ENCODE measurements at places on chromosomes 3 and 15.
A peak's percentile ranks its signal among the peaks of the same experiment; 100 is the strongest.

DNA sequence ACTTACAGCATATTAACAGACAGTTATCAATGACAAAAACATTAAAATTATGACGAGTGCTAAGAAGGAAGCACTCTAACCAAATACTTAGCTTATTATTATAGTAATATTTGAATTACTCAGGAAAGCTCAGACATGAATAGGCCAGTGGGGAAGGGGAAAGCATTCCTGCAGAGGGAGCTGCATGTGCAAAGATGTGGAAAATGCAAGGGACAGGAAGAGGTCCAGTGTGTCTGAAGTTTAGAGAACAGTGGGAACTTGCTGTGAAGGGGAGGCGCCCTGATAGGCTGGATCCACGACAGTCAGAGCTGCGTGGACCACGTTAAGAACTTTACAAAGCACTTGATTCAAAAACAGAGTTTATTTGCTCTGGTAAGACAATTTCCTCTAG is 1.2 kb upstream of the SPICE1 start:
- DNase-seq, result peak; percentile 51

GRCh38 chr15:100061944-100062343 is 279.8 kb downstream of the ADAMTS17 start:
- DNase-seq, result no peak

- no peak for DNase-seq
These were observed 92.7 kb downstream of the UACA start for GRCh38 chr15:70670680-70671079.

DNA sequence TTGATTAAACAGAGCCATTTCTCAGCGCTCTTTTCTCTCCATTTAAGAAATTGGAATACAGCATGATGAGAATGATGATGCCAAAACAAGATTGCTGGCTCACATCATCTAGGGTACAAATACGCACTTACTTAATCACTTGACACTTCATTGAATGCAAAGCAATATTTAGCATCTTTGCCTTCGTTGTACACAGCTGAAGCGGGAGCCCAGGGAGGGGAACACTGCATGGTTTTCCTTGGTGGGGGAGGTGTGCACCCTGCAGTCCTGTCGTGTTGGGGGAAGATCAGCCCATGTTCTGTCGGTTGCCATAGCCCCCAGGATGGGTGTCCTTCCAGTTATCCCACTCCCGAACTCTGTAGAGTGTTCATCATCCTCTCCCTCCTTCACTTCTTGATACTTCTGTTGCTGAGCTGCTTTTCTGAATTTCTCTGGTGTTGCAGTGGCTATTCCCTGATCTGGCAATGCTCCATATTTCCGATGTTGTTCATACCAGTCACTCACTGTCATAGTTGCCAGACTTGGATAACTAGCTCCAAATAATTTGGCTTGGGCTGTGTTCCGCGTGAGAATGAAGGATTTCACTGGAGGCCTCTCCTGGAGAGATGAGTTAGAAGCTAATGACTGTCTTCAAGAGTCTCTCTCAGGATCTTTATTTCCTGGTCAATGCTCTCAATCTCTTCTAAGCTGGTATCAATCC is 50.1 kb upstream of the DYNC1LI1 start:
- DNase-seq, result no peak

- DNase-seq, result no peak
These were observed 18.5 kb upstream of the ERICH6 start for GRCh38 chr3:150722267-150722666.

DNA sequence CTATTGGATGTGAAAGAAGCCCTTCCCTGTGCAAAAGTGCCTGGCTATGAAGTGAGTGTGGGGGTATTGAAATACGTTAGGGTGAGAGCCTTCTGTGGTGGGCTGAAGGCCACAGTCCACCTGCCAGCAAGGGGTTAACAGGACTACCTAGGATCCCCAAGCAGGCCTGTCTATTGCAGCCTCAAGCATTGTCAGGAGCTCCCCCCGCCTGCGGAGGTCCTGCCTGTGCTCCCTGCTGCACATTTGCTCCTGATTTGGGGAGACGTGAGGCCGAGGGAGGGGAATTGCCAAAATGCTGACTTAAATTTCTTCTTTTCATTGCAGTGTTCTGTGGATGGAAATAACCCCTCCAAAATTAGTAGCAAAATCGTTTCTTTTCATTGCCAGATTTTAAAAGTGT is 56.2 kb downstream of the GABRG3 start:
- no peak for DNase-seq

DNA sequence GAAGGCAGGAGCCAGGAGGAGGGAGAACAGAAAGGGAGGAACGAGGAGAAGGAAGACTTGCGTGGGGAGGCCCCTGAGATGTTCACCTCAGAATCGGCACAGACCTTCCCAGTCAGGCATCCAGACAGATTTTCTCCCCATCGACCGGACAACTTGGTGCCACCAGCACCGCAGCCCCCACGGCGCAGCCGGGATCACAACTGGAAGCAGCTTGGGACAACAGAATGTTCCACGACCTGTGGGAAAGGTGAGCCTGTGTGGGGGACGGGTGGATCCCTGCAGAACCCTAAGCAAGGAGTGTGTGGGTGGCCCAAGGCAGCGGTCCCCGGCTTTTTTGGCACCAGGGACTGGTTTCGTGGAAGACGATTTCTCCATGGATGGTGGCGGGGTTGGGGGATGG is 72.6 kb upstream of the NR2E3 start:
- no peak for DNase-seq

DNA sequence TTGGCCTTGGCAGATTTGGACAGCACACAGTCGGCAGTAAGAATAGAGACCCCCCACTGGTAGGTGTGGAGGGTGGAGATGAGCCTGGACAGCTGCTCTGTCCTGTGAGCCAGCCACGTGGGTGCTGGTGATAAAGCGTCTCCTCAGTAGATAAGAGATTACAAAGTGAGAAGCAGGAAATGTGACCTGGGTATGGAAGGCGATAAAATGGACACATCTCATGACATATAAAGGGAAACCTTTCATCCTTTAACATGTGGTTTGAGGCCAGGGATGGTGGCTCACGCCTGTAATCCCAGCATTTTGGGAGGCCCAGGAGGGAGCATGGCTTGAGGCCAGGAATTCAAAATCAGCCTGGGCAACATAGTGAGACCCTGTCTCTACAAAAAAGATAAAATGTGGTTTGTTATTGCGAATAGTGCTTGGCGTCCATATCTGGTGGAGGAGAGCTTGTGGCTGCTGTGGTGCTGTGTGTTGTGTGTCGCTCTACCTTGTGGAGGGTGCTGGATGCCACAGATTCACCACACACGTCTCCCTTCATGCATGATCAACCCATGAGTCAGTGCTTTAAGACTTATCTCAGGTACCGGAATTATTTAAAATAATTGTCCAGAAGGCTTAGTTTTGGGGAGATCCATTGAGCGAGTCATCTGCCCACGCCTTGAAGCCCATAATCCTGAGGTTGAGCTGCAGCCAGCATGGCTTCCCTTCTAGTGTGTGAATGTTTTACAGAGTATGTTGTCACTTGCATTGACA is 157.0 kb downstream of the GABRG3 start:
- peak; percentile 4 for DNase-seq

DNA sequence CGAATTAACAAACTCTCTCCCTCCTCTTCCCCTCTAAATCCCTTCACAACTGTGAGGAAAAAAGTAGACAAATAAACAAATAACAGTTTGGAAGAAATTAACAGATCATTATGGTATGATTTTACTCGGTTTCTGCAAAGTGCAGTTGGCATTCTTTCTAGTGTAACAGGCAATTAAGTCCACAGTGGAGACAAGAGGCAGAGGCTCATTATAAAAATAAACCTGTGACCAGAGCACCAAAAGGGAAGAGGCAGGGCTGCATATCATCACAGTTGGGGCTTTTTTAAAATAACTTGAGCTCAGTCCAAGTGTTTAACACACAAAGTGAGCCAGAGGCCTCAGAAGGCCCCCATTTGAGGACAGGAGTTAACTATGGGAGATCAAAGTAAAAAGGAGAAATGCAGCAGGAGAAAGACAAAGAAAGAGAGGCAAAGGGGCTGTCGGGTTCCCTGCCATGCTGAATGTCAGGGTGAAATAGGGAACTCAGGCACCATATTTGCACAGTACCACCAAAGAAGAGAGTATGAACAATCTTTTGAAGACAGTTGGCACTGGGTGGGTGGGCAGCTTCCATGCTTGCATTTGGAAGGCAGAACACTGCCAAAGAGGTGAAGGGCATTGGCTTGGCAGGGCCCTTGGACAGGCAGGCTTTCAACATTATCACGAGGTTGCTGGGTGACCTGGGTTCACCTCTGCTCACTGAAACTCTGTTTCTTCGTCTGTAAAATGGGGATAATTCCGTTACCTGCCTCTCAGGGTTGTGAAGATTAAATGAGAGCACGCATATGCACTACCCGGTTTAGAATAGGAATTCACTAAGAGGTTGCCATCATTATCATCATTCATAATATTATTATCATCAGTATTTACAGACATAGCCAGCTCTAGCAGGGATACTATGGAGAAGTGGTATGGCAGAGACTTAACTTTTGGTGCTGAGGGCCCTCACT is 134.5 kb downstream of the MEX3B start:
- DNase-seq, result no peak

GRCh38 chr15:39497759-39498565 is 82.9 kb upstream of the THBS1 start:
- no peak for DNase-seq

GRCh38 chr3:127483902-127484591 is 106.5 kb downstream of the TPRA1 start:
- no peak for DNase-seq

GRCh38 chr3:31358473-31359070 is 174.2 kb upstream of the STT3B start:
- no peak for DNase-seq

- no peak for DNase-seq
These were observed 92.4 kb upstream of the WNT5A start for GRCh38 chr3:55579496-55579895.

- no peak for DNase-seq
These were observed 115.7 kb downstream of the ARRDC4 start for GRCh38 chr15:98076021-98076816.

- peak; percentile 72 for DNase-seq
These were observed 139.4 kb upstream of the PFN2 start for GRCh38 chr3:150110097-150110496.

- no peak for DNase-seq
These were observed 68.5 kb downstream of the KCNH8 start for GRCh38 chr3:19216669-19217337.

DNA sequence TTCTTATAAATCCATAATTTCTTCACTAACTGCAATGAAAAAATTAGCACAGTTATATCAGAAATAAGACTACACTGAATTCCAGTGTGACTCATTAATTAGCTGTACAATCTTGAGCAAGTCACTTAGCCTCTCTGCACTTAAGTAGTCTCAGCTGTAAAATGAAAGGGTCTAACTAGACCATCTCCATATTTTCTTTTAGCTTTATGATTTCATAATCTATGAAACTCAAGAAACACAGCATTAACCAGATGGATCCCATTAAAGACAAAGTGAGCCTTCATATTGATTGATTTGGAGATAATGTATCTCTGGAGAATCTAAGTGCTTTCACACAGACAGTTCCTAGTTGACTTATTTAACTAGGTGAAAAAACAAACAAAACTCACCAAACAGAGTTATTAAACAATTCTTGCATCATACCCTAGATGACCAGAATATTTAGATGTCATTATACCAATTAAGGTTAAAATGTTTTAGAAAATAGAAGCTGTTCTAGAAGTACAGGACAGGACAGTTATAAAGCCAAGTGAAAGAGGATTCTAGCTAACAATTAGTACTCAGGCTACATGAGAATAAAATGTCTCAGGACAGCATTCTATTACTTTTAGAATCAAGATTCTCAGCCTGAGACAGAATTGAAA is 11.2 kb downstream of the CSNK1G1 start:
- peak; percentile 11 for DNase-seq

GRCh38 chr15:76393614-76394013 is 57.0 kb downstream of the ISL2 start:
- peak; percentile 72 for DNase-seq

DNA sequence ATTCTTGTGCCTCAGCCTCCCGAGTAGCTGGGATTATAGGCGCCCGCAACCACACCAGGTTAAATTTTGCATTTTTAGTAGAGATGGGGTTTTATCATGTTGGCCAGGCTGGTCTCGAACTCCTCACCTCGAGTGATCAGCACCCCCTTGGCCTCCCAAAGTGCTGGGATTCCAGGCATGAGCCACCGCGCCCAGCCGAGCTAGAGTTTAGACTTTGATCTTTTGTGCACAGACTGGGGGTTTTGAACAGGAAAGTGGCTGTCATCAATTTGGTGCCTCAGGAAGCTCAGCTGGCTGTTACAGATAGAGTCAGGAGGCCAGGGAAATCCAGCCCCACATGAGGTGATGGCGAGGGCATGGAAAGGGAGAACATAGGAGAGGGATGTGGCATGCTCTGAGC is 19.3 kb upstream of the IREB2 start:
- no peak for DNase-seq

DNA sequence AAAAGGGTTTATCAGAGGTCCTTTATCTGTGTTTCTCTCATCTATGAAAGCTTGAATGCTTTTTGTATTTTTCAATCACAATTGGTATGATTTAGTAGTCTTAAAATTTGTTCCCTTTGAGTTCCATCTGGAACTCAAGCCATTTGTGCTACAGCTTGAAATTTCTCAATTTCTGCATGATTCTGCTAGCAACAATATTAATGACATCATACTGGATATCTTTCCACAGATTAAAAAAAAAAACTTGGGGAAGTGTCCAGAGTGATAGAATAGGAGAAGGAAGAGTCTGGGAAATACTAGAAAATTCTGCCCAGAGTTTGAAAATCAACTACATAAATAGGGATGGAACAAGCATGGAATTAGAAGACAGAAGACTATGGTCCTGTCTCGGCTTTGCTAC is 9.3 kb upstream of the FBN1 start:
- no peak for DNase-seq

DNA sequence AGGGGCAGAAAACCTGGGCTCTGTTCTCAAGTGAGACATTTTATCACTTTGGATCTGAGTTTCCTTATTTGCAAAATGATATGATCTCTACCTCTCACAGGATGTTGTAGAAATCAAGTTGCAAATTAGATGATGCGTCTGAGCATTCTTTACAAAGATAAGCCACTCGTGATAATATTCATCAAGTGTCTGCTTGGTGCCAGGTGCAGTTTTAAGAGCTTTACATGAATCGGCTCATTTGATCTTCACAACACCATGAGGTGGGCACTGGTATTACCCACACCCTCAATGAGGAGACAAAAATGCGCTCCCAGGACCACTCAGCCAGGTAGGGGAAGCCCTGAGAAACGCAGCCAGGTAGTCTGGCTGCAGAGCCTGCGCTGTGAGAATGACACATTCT is 59.1 kb upstream of the CA12 start:
- DNase-seq, result no peak

GRCh38 chr3:3918763-3919162 is 119.5 kb downstream of the LRRN1 start:
- no peak for DNase-seq

DNA sequence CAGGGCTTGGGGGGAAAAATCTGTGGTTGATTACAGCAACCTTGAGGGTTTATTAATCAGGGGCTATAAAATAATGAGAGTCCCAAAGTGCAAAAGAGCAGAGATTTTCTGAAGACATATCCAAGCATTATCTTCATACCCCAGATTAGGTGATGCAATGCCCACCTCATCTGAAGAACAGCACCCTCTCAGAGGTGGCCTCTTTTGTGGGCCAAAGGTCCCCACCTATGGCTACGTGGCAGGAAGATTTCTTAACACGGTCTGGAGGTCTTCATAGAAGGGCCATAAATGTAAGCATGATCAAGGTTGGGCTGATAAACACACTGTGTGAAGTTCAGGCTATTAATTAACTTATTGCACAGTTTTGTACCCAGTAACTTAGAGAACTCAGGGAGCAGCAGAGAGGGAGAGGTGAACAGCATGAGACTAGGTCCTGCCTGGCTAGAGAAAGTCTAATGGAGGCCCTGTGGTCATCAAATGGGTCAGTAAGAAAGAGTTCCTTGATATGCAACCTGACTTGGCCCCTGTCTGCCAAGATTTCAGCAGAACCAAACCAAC is 29.6 kb upstream of the RBP2 start:
- DNase-seq, result no peak

- DNase-seq, result no peak
These were observed 6.6 kb downstream of the KLF15 start for GRCh38 chr3:126350502-126351085.

All from NCI-H146 (cell line).